Thoracic aorta (tissue), 2 donors: ENCODE measurements at places on chromosomes 2 and 18.

DNA sequence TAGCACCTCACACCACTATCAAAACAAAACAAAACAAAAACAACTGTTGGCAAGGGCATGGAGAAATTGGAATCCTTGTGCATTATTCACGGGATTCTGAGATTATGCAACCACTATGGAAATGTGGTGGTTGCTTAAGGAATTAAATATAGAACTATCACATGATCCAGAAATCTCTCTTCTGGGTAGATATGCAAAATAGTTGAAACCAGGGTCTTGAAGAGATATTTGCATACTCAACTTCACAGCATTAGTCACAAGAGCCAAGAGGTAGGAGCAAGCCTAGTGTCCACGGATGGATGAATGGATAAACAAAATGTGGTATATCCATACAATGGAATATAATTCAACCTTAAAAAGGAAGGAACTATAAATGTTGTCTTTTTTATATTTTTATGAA lies 7.0 kb downstream of the TMEM131 start:
- H3K27ac ChIP-seq, result no peak overlapping the region
- peaks cover 20% of the 10 kb centered on the region for H3K4me1 ChIP-seq
- no peaks in the 10 kb centered on the region for H3K27me3 ChIP-seq
- DNase-seq, result no peak

DNA sequence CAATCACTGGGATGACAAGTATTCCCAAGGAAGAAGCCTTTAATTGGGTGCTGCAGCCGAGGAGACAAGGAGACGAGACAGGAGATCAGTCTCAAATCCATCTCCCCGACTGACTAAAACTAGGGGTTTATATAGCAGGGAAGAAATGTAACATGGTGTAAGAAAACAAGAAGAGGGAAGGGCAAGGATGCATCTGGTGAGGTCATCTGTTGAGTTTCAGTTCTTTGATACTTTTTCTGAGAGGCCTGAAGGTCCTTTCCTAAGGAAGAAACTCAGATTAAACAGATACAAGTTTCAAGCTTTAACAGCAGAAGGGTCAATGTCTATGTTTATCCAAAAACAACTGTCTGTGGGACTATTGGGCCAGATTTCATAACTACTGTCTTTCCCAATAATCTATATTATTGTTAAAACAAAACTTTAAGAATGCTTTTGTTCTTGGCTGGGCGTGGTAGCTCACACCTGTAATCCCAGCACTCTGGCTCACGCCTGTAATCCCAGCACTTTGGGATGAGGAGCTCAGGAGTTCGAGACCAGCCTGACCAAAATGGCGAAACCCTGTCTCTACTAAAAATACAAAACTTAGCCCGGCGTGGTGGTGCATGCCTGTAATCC lies 2.5 kb upstream of the PDCL3 start:
- H3K27me3 ChIP-seq, result no peaks in the 10 kb centered on the region
- DNase-seq, result no peak
- no peak overlapping the region for H3K27ac ChIP-seq
- H3K36me3 ChIP-seq, result no peaks in the 10 kb centered on the region
- no peak overlapping the region for H3K4me3 ChIP-seq

GRCh38 chr2:45496869-45497268 lies 114.2 kb downstream of the SRBD1 start:
- no peaks in the 10 kb centered on the region for H3K4me1 ChIP-seq
- DNase-seq, result no peak
- no peaks in the 10 kb centered on the region for H3K27me3 ChIP-seq

GRCh38 chr18:53994016-53994415 lies 230.5 kb downstream of the MBD2 start:
- no peak for DNase-seq
- no peaks in the 10 kb centered on the region for H3K36me3 ChIP-seq
- no peaks in the 10 kb centered on the region for H3K4me1 ChIP-seq
- H3K27me3 ChIP-seq, result no peaks in the 10 kb centered on the region
- H3K4me3 ChIP-seq, result no peak overlapping the region

DNA sequence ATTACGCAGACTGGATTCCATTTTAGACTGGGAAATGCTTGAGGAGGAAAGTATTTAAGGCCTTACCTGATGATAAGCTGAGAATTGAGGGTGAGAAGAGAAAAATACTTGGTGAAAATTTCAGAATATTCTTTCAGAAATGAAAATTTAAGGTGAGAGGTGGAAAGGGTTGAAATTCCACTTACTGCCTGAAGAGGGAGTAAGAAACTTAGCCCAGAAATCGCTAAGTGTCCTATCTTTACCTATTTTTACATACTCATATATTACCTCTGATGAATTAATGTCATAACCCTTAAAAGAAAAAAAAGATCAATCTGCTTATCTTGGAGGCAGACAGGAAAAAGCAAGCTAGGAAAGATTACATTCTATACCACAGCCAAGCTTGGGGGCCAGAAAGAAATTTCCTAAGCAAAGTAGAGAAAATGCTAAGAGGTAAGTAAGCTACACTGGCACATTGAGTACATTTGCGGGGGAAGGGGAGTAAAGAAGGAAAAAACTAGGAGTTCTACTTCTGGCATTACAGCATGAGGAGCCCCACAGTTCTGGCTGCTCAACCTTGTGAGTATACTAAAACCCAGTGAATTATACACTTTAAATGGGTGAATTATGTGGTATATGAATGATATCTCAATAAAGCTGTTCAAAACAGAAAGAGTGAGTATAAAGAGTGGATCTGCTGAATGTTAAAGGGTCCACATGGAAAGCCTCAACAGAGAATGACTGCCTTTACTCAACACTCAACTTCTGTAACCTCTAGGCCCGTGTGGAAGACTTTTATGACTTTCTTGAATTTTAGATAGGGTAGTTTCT lies 33.8 kb downstream of the SMC6 start:
- no peak for DNase-seq
- no peak overlapping the region for H3K4me3 ChIP-seq
- H3K27me3 ChIP-seq, result no peaks in the 10 kb centered on the region
- H3K27ac ChIP-seq, result no peak overlapping the region

DNA sequence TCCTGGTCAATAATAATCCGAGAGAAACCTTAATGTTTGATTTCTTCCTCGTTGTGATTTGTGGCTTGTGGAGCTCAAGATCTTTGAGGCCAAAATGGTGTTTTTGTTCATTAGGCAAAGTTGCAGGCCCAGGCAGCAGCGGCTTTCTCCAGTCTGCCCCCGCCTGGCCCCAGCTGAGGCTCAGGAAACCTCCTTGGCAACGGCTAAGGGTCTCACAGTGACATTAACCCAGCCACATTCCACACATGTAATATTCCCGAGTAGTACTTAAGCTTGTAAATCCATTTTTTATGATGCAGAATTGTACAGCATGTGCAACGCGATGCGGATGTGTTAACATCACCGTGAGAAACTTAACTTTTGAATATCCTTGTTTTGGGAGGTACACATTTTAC lies 200.1 kb downstream of the BCL11A start:
- H3K4me1 ChIP-seq, result no peaks in the 10 kb centered on the region
- H3K4me3 ChIP-seq, result no peak overlapping the region
- H3K27ac ChIP-seq, result no peak overlapping the region
- DNase-seq, result no peak

DNA sequence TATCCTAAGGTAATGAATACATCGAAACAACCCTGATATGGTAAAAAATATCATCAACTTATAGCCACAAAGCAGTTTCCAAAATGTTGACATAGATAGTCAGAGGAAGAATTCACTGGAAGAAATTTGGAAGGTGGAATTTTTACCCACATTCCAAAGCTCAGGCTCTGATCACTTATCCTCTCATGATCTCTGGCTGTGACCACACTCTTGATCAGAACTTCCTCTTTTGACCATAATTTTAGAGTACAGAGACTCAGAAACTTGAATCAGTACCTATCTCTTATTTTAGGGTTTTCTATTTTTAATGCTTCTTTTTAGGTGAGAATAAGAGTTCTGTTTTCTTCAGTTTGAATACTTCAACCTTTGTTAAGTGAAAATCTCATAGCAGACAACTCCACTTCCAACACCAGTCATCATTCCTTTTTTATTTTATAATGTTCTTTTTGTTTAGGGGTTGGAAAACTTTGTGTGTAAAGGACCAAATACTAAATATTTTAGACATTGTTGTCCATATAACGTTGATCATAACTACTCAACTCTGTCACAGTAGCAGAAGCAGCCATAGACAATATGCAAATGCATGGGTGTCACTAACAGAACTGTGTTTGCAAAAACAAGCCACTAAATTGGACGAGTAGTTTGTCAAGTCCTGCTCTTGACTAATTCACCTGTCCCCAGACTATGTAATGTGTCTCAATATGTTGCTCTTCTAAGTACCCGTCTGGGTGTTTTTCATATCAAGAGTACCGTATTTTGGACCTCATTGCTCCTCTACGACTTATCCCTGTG lies 891.6 kb upstream of the CRIM1 start:
- H3K4me3 ChIP-seq, result no peak overlapping the region
- no peak overlapping the region for H3K27ac ChIP-seq
- H3K36me3 ChIP-seq, result no peaks in the 10 kb centered on the region
- no peak for DNase-seq

GRCh38 chr18:46629361-46629760 lies 27.7 kb downstream of the LOXHD1 start:
- DNase-seq, result no peak
- H3K27me3 ChIP-seq, result no peaks in the 10 kb centered on the region
- H3K36me3 ChIP-seq, result no peaks in the 10 kb centered on the region
- H3K4me3 ChIP-seq, result no peak overlapping the region

- no peaks in the 10 kb centered on the region for H3K27me3 ChIP-seq
- H3K36me3 ChIP-seq, result peaks cover 4% of the 10 kb centered on the region
- H3K27ac ChIP-seq, result no peak overlapping the region
Observed at GRCh38 chr2:69185807-69186206, 172.8 kb downstream of the ANTXR1 start.
